ENCODE measurements at places on chromosomes 4 and X.

GRCh38 chr4:158827543-158827981 is 58.7 kb downstream of the FNIP2 start:
- no peak for DNase-seq

GRCh38 chr4:174122705-174123104 is 160.8 kb downstream of the FBXO8 start:
- DNase-seq, result no peak

GRCh38 chr4:169236873-169237626 is 33.7 kb downstream of the SH3RF1 start:
- no peak for DNase-seq

DNA sequence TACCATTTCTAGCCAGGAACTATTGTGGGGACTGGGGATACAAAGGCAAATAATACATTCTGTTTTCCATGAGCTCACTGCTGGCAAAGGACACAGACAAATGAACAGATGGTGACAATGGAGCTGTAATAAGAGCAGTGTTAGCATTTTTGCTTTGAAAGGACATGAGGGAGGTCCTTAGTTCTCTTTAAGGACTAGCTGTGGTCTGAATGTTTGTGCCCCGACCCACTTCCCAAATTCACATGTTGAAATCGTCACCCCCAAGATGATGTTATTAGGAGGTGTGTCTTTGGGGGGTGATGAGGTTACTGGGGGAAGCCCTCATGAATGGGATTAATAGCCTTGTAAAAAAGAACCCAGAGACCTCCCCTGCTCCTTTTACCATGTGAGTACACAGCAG is 30.3 kb downstream of the CCNG2 start:
- DNase-seq, result no peak

GRCh38 chrX:31547416-31547815 is 475.6 kb upstream of the FTHL17 start:
- no peak for DNase-seq

- no peak for DNase-seq
Measured at GRCh38 chr4:140952717-140953116, 180.6 kb downstream of the RNF150 start.

GRCh38 chrX:134715930-134716619 is 57.8 kb upstream of the PLAC1 start:
- no peak for DNase-seq

DNA sequence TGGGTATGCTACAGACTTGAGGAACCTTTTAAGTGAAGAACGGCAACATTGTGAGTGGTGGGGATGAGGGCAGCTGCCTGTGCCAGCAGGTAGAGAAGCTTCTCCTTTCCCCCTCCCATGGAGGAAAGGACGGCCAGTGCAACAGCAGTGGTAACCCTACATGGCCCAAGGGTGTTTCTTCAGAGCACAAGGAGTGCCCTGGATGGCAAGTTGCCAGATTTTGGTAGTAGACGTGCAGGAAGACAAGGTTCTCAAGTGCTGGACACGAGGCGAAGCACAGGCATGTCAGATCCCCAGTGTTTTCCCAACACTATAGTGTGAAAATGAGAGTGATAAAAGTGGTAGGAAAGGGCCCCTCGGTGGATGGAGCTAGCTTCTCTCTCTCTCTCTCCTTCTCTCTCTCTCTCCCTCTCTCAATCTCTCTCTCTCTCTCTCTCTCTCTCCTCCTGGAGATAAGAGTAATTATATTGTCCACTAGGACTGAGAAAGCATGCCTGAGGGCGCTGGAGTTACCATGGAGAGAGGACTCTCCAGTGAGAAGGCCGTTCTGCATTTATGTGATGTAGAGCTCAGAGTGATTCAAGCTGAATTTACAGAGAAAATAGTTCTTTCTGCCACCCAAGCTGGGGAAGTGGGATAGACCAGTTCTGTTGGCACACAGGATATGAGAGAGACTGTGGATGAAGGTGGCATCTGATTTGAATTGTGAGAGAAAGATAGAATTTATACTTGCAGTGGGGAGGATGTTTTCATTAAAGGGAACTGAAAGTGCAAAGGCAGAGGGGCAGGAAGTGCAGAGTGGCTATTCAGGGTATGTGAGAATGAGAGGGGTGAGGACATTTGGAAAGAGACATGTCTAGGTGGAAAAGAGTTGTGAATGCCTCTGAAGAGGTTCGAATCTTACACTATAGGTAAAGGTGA is 25.7 kb upstream of the TRPC3 start:
- no peak for DNase-seq

- no peak for DNase-seq
Measured at GRCh38 chrX:119687661-119688413, 5.1 kb downstream of the SEPTIN6 start.

DNA sequence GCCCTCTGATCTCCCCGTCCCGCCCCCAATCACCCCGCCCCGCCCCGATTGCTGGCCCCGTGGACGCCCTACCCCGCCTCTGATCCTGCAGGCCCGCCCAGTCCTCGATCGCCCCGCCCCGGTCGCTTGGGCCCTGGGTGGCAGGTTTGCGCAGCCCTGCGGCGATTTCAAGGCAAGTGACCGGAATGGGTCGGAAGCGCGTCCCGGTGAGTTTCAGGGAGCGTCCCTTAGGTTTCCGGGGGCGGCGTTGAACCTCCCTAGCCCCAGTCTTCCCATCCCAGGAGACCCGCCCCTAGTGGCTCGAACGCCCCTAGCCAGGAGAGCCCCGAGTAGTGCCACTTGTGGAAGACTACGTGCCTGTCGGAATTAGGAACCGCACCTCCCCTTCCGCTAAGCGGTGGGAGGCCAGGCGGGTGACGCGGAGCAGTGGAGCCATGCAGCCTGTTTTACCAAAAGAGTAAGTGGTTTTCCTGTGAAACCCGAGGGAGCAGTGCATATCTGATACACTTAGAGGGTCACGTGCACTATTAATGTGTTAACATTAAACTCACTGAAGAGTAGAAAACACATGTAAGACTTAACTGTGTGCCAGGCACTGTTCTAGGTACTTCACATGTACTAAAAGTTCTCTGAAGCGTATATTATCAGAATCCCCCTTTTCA is 354 bp upstream of the TEC start:
- DNase-seq, result peak; percentile 45

- DNase-seq, result no peak
Measured at GRCh38 chrX:8867406-8867805, 66.2 kb upstream of the FAM9A start.

DNA sequence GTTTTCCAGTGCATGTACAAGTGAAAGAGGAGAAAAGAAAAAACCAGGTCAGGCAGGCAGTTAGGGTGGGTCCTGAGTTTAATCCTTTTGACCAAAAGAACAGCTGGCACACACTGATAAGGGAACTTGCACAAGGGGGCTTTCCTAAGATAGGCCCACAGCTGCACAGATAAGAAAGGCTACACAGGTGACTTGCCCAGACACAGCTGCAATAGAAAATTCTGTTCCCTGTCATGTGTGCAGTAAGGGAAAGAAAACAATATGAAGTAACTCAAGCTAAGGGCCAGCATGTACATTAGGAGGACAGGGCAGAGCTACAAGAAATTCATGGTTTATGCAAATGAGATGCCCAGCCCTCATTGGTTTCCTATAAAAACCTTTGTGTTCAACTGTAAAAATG is 32.9 kb downstream of the LUZP4 start:
- DNase-seq, result no peak

DNA sequence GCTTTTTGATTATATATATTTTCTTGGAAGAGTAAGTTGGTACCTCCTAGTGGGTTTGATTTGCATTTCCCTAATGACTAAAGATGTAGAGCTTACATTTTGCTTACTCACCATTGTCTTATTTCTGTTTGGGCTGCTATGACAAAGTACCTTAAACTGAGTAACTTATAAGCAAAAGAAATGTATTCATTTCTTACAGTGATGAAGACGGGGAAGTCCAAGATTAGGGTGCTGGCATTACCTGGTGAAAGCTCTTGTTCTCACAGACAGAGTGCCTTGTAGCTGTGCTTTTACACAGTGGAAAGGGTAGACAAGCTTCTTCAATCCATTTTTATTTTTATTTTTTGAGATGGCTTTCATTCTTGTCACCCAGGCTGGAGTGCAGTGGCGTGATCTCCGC is 229.2 kb upstream of the AGA start:
- no peak for DNase-seq

GRCh38 chrX:48107717-48108116 is 22.7 kb upstream of the SPACA5B start:
- no peak for DNase-seq

- no peak for DNase-seq
Measured at GRCh38 chrX:40090050-40090804, 7.5 kb downstream of the BCOR start.

- no peak for DNase-seq
Measured at GRCh38 chrX:16882169-16882568, 12.0 kb upstream of the RBBP7 start.

Data from cortex of kidney (tissue), 1 donor.